ENCODE measurements at places on chromosomes 7 and 10.

GRCh38 chr7:110669410-110669809 lies 421.5 kb upstream of the LRRN3 start:
- no peak for DNase-seq

GRCh38 chr10:12019283-12019971 lies 23.2 kb downstream of the UPF2 start:
- no peak for DNase-seq

DNA sequence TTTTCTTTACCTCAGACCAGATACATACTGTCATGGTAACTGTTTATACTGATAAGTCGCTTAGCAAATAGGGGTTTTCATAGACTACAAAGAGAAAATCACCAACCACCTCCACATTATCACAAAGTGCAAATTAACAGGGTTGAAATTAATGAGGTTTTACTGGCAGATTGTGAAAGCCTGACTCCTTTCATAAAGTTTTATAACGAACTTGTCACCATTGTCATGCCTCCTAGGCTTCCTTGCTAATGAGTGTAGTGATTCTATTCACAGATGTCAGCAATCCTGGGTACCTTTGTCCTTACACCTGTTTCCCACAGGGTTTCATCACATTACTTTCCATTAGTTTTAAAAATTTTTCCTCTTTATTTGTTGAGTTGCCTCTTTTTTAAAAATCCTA lies 142.3 kb upstream of the PTN start:
- DNase-seq, result no peak

- DNase-seq, result no peak
Measured at GRCh38 chr7:22356701-22357310, at the start of gene RAPGEF5. RAPGEF5 (minus strand) TSS chr7:22357154; CDS start chr7:22357060, 94 bp downstream.

DNA sequence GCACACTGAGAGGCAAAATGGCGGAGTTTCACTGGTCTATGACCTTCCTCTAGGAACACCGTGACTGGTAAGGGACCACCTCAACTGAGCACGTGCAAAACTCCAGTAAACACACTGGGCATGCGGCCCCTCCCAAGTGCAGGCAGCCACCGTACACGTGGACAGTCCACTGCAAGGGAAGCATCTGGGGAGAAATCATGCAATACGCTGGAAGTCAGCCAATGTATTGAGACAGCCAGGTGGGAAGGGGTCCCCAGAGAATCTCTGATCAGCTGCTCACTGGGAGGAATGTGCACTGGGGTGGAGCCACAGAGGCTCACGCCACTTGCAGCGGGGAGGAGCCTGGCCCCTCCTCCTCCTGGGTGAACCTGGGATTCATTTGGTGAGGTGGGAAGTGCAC lies 49.3 kb downstream of the CFAP46 start:
- no peak for DNase-seq

GRCh38 chr7:66319407-66319979 lies 114.4 kb downstream of the TPST1 start:
- DNase-seq, result no peak

All from activated CD4-positive, alpha-beta memory T cell treated with anti-CD3 and anti-CD28 coated beads for 36 hours (primary cell).